Osteocyte (in vitro differentiated cells): ENCODE measurements at places on chromosomes 7 and 10. TPM values are rescaled to one million over a fixed set of nuclear protein-coding genes. Genes with fewer than 3 reads are reported as not detected.

DNA sequence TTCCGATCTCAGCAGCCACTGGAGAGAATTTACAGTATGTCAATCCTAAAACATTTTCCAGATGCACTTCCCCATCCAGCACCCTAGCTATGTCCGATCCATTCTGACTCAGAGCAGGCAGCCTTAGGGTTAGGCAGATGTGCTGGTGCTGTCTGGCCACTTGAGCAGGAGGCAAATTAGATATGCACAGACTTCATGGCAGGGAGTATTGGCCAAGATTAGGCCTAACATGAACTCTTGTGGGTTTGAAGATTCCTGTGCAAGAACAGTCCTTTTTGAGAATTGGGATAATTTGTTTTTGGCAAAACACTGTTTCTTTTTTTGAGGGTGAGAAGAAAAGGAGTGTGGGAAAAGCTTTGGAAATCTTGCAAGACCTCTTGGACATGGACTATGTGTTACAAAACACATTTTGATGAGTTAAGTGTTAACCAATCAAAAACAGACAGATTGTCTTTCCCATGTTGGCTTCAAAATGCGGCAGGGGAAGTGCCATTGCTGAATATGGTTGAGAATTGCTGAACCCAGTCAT is 218.6 kb upstream of the INHBA start:
- DNase-seq, result no peak

The ADRA2A gene
- total RNA-seq, result not detected in 2 replicates

DNA sequence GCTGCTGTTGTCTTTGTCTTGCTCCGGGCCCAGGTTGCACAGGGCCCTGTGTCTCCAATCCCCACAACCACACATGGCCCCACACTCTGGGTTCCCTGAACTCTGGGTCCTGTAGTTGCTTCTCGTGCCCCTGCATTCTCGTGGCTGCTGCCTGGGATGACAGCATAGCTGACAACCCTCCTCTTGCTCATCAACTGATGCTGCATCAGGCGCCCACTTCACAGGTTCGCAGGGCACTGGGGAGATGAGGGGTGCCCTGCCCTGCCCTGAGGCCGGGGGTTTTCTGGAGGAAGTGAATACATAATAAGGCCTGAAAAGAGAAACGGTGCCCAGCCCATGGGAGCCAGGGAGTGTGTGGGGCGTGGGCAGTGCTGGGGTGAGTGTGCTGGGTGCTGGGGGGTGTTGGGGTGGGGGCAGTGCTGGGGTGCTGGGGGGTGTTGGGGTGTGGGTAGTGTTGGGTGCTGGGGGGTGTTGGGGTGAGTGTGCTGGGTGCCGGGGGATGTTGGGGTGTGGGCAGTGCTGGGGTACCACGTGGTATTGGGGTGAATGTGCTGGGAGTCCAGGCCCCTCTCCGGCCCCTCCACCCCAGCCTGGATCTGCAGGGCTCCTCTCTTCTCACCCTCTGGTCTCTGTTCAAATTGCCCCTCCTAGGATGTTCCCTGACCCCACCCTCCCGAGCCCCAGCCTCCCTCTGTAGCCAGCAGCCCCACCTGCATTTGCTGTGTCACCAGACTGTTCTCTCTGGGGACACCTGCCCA is 2.0 kb upstream of the MTG1 start:
- no peak for DNase-seq

GRCh38 chr7:82017334-82017943 is 247.6 kb upstream of the HGF start:
- no peak for DNase-seq

DNA sequence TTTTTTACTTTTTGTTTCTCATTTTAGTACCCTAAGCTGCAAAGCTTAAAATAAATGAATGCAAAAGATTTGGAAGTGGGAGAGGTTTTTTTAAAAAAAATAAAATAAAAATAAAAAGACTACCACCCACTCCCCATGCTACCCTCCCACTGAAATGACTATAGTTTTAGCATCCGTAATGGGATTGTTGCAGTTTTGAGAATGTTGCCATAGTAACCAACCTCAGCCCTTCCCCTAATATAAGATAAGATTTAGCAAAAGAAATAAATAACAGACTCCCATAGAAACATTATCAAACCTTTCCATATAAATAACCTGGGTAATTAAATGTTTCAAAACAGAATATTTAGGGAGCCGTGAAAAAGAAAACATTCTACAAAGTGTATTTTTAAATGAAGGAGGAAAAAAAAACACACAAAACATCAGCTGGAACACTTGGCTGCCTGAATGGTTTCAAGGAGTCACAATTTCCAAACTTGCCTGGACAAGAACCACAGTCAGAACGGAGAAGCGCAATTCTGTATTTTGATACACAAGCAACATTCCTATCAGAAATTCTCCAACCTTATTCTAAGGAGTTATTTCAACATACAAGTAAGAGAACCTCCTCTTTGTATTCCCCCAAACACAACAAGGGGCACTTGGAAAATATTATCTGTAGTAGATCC is 57.4 kb downstream of the DGKI start:
- no peak for DNase-seq

DNA sequence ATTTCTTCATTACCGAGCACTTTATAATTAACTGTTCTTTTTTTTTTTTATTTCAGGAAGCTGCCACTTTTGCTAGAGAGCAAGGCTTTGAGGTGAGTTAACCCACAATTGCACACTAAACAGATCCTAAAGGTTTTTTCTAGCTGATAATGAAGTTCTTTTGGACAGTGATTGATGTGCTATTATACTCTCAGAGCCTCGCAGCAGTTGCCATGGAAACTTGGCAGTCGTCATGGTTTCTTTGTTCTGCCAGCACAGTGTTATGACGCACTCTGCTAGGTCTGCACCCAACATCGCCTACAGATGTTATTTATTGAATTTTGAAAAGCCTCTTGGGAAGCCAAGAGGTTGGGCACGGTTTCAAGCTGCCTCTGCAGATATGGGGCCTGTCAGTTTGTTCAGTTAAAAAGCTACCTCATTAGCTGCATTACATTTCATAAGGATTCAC is 237.2 kb upstream of the KAT6B start:
- DNase-seq, result no peak

- no peak for DNase-seq
Measured at GRCh38 chr10:51918440-51918839, 219.0 kb upstream of the CSTF2T start.

The PRKAR2B gene
- total RNA-seq, result 3.3 and 3.4 TPM in 2 replicates

The PRKCQ gene
- 0.11 TPM in 1 of 2 replicates, not detected in the other for total RNA-seq

The CYP3A7 gene
- total RNA-seq, result not detected in 2 replicates

The WDR86 gene
- total RNA-seq, result 0.39 TPM in 1 of 2 replicates, not detected in the other

GRCh38 chr10:129659508-129660268 is 192.6 kb downstream of the MGMT start:
- DNase-seq, result no peak

The OIT3 gene
- 0.19 and 0.21 TPM in 2 replicates for total RNA-seq

The COL26A1 gene
- 124 and 128 TPM in 2 replicates for total RNA-seq

DNA sequence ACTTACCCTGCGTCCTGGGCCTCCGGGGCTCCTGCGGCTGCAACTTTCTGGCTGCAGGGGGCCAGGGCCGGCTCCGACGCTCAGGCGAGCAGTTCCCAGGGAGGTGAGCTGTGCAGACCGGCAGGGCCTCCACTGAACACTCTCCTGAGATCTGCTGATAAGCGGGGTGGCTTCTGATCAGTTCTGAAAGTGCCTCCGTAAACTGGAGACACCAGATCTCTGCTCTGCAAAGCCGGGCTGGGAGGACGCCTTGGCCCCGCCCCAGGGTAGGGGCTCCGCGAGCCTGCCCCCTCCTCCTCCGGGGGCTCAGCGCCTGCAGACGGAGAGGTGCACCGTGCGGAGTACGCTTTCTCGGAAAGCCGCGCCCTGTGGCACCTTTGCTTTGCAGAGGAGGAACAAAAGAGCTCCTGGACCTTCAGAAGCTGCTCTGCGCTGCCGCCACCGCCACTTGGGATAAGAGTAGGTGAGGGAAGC is 141.3 kb upstream of the VKORC1L1 start:
- no peak for DNase-seq

DNA sequence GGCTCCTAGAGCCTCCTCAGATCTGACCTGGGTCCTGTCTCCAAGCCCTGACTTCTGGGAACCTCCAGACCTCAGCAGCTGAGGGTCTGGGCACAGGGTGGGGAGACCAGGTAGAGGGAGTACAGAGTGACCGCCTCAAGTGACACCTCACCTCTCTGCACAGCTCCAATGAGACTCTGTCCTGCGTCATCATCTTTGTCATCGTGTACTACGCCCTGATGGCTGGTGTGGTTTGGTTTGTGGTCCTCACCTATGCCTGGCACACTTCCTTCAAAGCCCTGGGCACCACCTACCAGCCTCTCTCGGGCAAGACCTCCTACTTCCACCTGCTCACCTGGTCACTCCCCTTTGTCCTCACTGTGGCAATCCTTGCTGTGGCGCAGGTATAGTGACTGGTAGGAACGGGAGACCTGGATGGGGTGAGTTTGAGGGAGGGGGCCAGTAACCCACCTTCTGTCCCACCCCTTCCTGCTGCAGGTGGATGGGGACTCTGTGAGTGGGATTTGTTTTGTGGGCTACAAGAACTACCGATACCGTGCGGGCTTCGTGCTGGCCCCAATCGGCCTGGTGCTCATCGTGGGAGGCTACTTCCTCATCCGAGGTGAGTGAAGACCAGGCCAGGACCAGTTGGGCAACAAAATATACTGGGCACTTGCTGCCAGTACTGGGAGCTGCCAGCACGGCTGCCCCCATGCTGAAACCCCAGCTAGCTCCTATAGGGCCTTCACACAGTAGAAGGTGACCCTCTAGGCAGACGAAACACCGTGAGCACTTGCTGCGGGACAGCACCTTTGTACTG is 17.8 kb downstream of the SMO start:
- DNase-seq, result no peak

The PRLHR gene
- total RNA-seq, result not detected in 2 replicates

The IDI2 gene
- not detected in 2 replicates for total RNA-seq

GRCh38 chr10:92914478-92915325 is 66.4 kb downstream of the EXOC6 start:
- DNase-seq, result no peak

DNA sequence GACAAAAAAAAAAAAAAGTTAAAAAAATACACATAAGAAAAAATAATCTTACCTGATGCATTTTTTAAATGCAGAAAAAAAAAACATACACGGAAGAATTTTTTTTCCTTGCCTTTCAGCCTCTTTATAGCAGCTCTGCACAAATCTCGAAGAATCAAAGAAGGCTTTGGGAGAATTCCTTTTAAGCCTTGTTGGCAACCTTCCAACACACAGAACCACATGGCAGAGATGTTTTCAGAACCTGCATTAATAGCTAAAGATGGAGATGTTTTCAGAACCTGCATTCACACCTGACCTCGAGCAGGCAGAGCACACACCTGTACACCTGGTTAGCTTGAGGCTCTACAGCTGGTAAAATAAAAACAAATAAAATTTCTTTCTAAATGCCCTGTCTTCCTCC is 65.6 kb downstream of the DOCK4 start:
- no peak for DNase-seq

The SRGN gene
- total RNA-seq, result 30.0 and 35.9 TPM in 2 replicates

- no peak for DNase-seq
Measured at GRCh38 chr10:5047912-5048628, 44.4 kb upstream of the AKR1C2 start.

The TMEM196 gene
- not detected in 2 replicates for total RNA-seq

DNA sequence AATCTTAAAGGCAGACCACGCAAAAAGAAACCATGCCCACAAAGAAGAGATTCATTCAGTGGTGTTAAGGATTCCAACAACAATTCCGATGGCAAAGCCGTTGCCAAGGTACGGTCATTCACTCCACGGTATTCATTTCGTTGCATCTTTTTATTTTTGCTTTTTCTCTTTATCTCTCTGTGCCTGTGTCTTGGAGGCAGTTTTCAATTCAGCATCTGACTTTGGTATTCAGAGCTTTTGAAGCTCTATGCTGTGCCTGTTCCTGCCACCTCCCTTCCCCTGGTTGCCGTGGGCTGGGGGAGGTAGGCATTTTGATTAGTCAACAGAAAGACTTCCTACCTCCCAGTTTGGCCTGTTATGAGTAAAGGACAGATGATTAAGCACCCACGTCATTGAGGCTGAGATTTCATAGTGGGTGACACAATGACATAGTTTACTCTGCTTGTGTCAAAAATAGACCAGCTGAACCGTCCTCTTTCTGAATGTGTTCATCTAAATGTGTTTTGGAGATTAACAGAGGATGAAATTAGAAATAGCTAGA is 149.5 kb downstream of the ARID5B start:
- no peak for DNase-seq

DNA sequence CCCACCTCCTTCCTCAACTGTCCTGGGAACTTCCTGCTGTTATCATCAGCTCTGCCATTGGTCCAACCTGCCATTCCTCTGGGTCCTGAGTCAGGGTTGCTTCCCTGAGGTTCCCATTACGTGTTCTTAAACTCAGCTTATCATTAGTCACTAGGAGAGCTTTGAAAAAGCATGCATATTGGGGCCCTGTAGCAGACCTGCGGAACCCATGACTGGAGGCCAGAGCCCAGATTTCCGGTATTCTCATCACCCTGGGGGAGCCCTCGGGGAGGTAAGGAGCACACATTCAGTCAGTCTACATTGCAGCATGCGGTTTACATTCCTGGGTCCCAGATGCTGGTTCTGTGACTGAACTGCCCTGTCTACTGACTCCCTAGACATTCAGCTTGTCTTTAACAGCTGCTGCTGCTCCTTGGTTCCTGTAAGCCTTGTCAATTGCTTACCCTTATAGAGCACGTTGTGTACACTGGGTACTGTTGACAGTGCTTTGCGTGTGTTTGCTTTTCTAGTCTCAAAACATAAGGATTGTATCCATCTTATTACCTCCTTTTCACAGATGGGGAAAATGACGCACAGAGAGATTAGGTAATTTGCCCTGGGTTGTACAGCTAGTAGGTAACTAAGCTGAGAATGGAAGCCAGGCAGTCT is 12.8 kb downstream of the CDHR3 start:
- DNase-seq, result no peak

DNA sequence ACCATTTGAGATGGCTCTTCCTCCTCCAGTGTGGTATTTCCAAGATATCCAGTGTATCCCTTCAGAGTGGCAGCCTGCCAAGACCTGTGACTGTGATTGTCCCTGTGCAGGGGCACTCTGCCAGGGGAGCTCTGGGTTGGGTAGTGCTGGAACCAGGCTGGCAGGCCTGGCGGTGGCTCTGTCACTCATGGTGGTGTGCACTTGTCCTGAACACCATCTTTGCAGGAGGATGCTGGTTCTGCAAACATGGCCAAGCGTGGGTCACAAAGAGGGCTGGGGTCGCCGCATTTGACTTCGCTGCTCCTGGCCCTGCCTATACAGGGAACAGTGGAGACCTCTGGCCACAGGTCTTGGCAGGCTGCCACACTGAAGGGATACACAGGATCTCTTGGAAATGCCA is 205.2 kb downstream of the PRPF18 start:
- no peak for DNase-seq

- no peak for DNase-seq
Measured at GRCh38 chr10:89645742-89646172, 715 bp upstream of the PANK1 start.

The MOGAT3 gene
- not detected in 2 replicates for total RNA-seq
